Muscle of back (tissue), 13 donors: ENCODE measurements at places on chromosomes 7 and 10.
A peak's percentile ranks its signal among the peaks of the same experiment; 100 is the strongest.

DNA sequence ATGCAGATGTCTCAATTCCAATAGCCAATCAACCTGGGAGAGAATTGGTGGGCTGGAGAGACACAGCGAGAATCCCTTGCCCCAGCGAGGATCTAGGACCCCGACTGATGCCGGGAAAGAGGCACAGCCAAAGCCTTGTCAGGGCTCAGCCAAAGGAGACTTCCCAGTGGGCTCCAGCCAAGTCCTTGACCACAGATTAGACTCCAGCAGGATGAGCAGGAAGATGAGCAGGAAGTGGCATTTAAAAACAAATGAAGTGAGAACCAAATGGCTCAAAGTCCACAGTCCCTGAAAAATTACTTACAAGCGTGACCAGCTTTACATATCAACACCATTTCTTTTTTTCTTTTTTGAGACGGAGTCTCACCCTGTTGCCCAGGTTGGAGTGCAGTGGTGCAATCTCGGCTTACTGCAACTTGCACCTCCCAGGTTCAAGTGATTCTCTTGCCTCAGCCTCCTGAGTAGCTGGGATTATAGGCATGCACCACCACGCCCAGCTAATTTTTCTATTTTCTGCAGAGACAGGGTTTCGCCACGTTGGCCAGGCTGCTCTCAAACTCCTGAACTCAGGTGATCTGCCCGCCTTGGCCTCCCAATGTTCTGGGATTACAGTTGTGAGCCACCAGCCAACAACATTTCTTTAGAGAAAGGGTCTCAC, 40.2 kb downstream of the CTBP2 start:
- no peak for DNase-seq

DNA sequence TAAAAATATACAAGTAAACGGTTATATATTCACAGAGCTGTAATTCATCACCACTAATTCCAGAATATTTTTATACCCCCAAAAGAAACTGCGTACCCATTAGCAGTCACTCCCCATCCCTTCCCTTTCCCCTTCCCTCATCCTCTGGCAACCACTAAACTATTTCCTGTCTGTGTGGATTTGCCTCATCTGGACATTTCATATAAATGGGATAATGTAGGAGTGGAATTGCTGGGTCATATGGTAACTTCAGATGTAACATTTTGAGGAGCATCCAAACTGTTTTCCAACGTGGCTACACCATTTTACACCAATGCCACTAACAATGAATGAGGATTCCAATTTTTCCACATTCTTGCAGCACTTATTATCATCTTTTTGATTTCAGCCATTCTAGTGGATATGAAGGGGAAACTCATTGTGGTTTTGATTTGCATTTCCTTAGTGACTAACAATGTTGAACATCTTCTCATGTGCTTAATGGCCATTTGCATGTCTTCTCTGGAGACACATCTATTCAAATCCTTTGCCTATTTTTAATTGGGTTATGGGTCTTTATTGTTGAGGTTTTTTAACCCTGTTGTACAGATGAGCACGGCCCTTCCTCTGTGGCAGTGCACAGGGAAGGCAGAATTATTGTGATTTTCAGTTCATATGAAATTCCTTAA, 79.2 kb downstream of the RBM20 start:
- DNase-seq: no peak

DNA sequence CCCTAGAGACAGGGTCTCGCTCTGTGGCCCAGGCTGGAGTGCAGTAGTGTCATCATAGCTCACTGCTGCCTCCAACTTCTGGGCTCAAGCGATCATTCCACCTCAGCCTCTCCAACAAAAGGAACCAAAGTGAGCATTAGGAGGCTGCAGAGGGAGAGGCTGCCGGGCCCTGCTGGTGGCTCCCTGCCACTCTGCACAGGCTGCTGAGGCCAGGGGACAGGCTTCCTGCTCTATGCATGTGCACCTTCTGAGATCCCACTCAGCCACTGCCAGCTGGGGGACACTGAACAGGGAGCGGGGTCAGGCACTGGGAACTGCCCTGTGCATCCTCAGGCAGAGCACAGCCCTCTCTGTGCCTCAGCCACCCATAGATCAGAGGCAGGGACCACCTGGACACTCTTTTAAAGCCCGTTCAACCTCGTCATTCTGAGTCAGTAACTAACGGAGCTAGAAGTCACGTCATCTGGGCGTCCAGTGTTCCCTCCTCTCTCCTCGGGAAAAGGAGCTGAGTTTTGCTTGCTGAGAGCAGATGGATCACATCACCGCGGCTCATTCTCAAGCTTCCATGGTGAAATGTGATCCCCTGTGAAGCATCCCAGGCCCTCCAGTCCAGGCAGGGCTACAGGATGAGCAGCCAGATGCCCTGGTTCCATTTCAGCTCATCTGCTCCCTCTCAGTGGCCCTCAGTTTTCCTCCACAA, 109.6 kb downstream of the MYL10 start:
- DNase-seq: peak; percentile 38

DNA sequence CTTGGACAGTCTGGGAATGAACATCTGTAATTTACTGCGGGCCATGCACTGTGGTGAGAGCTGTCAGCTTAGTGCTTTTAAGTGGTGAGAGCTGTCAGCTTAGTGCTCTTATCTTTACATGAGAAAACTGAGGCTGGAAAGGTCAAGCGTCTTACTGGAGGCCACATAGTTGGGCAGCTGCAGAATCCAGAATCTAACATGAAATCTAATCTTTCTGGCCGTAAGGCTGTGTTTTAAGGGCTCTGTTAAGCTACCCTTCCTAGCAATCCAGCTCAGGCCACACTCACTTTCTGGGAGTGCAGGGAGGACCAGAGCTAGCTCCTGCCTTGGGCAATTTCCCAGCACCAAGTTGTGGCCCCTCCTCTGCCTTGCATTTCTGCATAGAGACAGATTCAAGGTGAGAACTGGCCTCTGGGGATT, 70.2 kb downstream of the SORCS3 start:
- DNase-seq: no peak

GRCh38 chr7:92423710-92424131, 23.6 kb upstream of the GATAD1 start:
- DNase-seq: no peak

DNA sequence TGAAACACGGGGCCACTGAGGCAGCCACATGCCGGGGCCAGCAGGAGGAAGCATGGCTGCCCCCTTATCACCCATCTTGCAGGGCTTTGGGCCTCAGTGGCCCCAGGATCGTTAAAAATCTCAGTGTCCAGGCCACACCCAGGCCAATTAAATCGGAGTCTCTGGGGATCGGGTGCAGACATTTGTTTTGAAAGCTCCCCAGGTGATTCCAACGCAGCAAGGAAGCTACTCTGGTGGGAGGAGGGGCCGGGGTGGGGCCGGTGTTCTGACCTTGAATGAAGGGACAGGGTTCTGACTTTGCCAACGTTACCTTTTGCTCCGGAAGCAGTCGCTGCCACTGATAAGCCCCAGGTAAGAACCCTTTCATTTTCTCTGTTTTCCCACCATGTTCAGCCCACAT, 412.3 kb upstream of the FOXK1 start:
- DNase-seq: no peak

DNA sequence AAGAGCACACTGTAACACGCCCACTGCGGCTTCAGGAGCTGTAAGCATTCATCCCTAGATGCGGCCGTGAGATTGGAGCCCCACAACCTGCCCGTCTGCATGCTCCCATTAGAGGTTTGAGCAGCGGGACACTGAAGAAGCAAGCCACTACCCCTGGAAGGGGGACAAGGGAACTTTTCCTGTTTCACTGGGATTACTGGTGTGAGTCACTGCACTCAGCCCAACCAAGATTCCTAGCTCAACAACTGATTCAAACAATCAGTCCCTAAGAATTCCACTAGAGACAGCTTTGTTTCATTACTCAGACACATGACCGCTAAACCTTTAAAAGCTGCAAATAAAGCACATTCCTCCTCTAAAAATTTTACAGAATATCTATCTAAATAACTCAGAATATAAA, 69.8 kb downstream of the ORC5 start:
- no peak for DNase-seq

- DNase-seq: no peak
Observed at GRCh38 chr10:57460540-57460939, 807.2 kb downstream of the IPMK start.

DNA sequence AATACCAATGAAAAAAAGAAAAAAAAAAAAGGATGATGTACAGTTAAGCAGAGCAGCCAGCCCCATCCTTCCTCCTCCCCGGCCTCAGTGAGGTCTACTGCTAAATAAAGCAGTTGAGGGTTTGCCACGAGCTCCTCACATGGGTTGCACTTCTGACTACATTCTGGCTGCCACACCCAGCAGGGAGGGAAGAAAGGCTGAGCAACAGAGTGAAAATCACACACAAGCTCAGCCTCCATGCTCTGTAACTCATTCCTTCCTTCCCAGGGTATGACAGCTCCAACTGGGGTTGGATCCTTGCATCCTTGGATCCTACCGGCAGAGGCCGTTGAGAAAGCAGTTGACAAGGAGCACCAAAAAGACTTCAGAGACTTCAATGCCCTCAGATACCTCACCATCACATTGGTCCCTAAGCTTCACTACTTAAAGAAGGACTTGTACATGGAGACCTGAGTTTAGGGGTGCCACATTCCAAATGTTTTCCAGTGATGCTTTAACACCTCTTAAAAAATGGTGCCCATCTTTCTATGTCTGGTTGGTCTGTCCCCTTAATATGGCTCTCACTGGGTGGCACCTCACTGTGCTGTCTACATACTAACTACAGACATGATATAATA, 52.9 kb upstream of the PIK3CG start:
- DNase-seq: peak; percentile 10

DNA sequence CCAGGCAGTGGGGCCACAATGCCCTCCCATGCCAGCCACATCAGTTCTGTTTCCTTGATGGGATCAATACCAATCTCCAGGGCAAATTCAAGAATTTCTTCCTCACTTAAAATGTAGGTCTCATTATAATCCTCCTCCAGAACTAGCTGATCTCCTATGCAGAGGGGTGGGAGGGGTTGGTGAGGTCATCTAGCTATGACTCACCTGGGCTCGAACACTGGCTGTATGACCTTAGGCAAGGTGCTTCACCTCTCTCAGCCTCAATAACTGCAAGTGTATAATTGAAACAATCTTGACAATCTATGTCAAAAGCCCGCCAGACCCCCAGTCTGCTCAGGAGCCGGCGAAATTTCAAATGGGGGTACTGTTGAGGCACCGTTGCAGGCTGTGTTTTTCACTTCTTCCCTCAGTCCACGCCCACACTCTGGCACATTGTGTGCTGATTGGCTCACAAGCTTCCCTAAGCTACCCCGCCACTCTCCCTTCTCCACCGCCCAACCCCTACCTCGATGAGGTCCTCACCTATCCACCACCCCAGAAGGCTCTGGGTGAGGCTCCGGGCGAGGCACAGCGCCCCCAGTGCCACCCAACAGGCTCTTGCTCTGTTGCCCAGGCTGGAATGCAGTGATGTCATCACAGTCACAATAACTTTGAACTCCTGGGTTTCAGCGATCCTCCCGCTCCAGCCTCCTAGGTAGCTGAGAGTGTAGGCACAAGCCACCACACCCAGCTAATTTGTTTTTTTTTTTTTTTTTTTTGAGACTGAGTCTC, 70.5 kb downstream of the ZNF22 start:
- DNase-seq: no peak

- no peak for DNase-seq
Observed at GRCh38 chr10:76352300-76352699, 920.9 kb downstream of the LRMDA start.

DNA sequence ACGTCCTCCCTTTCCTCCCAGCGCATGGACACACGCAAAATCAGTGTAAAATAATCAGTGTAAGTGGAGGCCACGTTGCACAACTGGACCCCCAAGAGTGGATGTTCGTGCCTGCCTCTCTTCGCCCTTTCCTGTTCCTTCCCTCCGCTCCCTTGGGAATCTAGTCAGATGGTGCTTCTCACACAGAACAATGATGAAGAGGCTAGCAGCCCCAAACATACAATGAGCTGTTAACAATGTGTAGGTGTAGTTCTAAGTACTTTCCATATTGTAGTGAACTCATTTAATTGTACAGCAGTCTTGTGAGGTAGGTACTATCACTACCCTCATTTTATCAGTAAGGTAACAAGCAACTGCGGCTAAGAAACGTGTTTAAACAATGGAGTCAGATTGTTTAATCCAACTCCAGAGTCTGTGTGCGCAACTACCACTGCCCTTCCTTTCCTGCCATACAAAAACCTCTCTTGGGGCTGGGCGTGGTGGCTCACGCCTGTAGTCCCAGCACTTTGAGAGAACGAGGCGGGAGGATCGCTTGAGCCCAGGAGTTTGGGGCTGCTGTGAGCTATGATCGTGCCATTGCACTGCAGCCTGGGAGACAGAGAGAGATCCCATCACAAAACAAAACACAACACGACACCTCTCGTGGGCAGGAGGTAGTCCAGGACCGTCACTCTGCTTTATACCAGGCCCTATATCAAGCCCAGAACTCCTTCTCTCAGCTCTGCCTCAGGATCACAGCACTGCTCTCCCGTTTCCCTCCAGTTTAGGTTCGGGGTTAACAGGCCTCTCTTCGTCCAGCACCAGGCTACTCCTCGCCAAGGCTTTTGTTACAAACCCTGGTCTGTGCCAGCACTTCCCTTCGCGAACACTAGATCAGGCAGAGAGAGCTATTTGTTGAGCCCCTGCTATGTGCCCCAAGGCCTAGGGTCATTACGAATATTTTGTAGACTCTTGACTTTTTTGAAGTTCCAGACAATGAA, 1.1 kb downstream of the FKBP9 start:
- peak; percentile 70 for DNase-seq

DNA sequence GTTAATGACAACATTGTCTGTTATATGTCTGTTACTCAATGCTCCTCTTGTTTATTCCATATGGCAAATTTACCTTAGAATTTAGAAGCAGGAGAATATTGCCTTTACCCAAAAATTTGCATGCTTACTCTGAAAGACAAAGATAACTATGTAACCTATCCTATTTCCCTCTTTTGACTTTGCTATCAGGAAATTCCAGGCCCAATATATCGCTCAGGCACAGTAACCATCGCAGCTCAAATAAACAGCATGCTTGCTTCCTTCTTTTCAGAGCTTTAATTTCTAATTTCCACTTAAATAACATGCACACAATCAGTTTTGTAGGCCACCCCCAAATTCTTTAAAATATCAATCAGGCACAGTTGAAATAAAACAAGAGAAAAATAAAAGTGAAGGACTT, 57.8 kb downstream of the EBLN1 start:
- no peak for DNase-seq

GRCh38 chr10:132687181-132687892, 98.6 kb downstream of the NKX6-2 start:
- no peak for DNase-seq

DNA sequence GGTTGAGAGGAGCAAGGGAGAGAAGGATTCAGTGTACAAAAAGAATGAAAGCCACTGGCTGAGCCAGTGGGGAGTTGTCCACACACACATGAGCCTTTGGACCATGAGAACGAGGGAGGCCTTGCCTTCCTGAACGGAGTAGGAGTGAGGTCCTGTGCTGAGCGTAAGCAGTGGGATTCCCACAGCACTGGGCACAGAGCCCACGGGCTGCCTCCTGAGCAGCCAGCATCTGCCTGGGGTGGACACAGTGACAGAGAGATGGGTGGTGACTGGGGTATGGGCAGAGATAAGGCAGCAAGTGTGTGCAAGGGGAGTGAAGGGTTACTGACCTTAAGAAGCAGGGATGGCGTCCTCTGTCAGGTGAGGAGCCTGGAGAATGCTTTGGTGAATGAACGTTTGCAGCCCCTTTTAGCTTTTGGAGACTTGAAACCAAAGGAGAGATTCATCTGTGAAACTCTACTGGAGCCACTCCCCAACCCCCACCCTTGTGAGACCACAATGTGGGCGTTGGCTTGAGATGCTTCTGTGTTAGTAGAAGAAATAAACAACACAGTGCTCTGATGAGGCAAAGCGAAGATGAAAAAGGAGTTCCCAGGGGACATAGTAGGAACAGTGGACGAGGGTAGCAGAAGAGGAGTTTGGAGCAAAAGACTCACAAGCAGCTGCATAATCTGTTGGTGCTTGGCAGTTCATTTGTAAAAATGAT, 56.5 kb downstream of the FIGNL1 start:
- no peak for DNase-seq

- DNase-seq: peak; percentile 34
Observed at GRCh38 chr10:24762966-24763623, 39.4 kb upstream of the ARHGAP21 start.
